ENCODE measurements at places on chromosomes 2 and 18. TPM values are rescaled to one million over a fixed set of nuclear protein-coding genes. Genes with fewer than 3 reads are reported as not detected.

GRCh38 chr2:163205589-163206254 lies 367.2 kb upstream of the KCNH7 start:
- no peak for DNase-seq

DNA sequence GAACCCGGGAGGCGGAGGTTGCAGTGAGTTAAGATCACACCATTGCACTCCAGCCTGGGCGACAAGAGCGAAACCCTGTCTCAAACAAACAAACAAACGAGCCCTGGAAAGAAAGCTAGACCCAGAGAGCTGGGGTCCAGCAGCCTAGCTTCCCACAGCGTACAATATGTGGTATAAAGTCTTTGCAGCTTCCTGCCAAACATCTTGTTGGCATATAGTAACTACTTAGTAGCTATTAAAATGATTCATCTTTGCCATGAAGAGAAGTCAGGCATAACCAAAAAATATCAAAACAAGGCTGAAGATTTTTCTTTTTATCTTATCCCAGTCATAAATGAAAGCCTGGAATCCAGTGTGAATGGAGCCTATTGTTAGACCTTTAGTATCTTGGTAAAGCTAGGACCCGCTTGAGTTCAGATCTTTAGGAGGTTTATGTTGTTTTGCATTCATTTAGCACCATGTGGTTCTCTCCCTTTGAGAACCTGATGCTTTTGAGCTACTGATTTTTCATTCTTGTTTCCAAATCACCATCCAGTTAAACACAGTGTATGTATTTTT lies 139.7 kb upstream of the NOSTRIN start:
- no peak for DNase-seq

DNA sequence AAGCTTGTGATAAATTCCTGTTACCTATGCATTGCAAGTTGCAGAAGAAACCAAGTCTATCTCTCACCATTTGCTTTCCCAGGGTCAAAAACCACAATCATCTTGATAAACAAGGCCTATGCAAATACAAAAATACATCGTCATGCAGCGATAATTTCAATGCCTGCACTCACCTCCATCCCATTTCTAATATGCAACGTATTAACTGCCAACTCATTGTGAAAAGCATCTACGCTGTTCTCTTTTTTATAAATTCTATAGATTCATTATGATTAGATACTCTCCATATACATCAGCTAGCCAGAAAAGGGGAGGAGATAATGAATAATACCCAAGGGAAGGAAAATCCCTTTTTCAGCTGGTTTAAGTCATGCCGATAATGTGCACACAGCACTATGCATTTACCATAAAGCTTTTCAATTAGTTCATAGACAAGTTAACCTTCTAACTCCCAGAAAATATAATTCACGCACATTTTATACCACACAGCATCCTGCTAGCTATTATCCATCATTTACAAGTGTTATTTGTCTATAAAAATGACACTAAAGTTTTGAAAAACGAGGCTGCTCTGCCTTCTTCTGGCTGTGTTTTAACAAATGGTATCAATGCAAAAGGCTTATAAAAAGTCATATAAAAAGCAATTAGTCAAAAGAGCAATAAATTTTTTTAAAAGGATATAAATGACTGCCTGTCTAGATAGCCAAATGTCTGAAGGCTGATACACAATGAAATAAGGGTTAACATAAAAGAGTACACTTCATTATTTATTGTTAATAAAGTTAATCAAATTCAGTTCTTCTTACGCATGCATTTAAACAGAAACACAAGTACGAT lies 77.6 kb downstream of the AFF3 start:
- DNase-seq = no peak

DNA sequence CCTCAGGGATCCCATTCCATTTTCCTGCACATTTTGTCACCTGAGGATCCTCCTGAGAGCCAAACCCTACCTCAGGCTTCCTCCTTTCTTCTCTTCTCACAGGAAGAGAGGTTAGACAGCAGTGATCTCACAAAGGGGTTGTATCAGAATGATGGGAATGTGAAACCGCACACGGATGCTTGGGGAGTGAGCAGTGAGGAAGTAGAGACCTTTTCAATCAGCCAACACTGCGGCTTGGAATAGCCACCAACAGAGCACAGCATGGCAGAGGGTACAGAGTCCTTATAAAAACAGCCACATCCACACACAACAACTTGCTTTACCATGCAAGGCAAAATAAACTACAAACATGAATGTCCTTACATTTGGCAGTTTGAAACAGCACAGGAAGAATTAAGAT lies 8.7 kb downstream of the TMEM182 start:
- DNase-seq = no peak

DNA sequence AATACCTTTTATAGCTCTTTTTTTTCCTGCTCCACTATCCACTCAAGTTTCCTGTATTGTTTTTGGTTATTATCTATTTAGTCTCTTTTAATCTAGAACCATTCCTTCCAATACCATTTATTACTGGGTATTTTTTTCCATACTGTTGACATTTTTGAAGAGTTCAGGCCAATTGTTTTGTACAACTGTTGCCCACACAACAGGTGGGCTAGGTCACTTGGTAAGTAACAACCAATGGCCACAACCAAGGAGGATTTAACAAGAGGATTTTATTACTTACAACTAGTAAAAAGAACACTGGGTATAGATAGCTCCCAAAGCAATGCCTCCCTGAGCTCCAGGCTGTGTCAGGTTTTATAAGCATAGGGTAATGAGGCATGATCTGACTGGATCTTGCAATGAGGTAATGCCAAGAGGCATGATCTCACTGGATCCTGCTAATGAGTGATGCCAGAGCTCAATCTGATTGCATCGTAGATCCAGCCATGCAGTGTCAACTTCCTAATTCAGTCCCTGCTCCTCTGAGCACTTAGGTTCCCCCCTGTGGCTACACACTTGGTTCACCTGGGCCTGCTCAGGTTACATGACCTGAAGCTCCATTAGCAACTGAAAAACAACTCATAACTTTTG lies 7.1 kb upstream of the CEP68 start:
- DNase-seq = no peak

DNA sequence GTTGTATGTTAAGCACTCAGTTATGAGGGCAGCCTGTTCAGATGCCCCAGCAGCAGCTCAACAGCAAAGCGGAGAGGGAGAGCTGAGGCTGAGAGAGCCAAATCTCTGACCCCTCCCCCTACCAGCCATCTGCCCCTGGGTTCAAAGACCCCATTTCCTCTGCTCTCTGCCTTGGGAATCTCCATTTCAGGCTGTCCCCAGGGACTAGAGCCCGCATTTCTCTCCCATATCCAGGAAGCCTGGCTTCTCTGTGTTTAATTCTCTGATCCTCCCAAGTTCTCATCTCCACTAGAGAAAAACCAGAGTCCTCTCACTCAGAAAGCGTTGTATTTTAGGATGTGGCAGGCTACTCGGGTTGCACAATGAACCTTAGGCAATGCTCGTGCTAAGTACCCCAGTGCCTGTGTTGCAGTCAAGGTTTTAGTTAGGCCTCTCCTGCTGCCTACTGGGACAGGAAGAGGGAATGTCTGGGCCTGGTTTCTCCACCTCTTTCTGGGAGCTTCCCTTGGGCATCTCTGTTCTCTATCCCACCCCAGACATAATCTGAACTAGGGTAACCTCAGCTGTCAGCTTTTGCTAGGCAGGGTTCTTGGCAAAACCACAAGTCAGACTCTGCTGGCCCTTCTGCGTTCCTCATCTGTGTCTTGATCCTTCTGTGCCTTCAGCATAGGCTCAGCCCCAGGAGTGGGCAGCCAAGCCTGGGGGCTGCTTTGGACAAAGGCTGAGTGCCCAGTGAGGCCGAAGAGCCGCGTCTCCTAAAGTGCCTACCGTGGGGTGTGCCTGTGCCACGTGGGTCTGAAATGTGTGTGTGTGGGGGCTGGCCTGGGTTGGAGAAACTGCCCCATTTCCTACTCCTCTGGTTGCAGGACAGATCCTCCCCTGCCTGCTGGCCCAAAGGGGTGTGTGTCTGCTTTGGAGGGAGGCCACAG lies 96.8 kb downstream of the STPG4 start:
- no peak for DNase-seq

DNA sequence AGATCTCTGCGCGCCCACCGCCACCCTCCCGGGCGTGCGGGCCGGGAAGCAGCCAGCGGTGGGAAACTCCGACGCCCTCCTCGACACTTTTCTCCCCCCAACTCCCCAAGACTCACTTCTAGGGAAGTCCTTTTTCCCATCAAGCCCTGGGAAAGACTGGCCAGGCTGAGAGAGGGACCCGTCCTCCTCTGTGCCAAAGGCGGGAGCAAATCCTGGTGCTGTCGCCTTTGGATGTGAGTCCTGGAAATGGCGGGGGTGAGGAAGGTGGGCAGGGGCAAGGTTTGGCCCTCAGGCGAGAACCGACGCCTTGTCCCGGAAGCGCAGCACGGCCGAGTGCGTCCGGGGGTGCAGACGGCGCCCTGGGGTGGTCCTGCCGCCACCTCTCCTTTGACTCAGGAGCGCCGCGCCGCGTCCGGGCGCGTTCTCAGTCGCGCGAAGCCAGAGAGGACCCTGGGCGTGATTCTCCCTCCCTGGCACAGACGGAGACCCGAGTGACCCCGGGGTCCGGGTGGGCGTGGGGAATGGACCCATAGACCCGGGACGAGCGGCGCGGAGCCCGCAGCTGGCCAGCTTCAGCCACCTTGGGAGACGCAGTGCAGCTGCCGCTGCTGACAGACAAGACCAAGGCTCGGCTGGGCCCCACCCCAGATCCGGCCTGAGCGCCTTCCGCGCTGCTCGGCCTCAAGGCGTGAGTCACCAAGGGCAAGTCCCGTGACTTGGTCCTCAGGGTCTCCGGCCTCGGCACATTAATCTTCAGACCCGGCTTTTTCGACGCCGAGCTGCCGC lies 3.5 kb upstream of the LBX2 start:
- DNase-seq = peak; percentile 79

GRCh38 chr2:199973703-199974102 lies 18.3 kb downstream of the MAIP1 start:
- peak; percentile 46 for DNase-seq

DNA sequence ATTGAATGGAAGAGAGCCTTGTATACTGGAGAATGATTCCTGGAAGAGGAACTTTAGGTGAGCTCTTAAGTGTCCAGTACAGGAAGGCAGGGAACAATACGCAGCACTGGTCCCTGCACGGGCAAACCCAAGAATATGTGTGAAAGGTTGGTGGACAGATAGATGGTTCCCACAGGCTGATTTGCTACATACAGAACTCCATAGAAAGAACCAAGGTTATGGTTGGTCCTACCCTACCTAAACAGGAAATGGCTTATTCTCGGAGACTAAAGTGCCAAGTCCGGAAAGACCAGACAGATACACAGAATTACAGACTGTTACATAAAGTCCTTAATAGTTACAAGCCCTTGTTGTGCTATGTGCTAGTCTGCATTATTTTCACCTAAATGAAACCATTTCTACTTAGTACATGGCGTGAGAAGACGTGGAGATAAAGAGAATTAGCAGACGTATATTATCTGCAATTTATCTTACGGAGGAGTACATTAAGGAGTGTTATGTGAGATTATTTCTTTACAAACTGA lies 1.2 kb downstream of the REV1 start:
- no peak for DNase-seq

GRCh38 chr2:46951290-46952064 lies 35.9 kb upstream of the MCFD2 start:
- DNase-seq = no peak

GRCh38 chr2:188244383-188244782 lies 47.3 kb upstream of the GULP1 start:
- DNase-seq = peak; percentile 20

GRCh38 chr2:181697126-181697525 lies 16.8 kb upstream of the NEUROD1 start:
- no peak for DNase-seq

- no peak for DNase-seq
Measured at GRCh38 chr2:106847366-106847765, 38.6 kb downstream of the ST6GAL2 start.

DNA sequence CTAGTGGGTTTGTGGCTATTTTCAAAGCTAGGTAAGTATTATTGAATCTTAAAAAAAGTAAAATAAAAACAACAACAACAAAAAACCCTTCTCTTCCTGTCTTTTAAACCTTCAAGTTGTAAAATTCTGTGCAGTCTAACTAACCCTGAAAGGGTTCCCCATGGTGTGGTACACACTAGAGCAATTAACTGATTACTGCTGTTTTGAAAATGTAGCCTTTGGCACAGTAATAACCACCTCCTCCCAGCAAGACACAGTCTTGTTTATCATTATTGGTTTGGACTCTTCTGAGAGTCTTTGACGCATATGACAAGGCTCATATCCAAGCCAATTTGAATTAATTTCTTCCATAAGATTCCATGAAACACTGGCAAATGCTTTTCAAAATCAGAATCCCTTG lies 2184.6 kb upstream of the PIK3C3 start:
- DNase-seq = no peak

DNA sequence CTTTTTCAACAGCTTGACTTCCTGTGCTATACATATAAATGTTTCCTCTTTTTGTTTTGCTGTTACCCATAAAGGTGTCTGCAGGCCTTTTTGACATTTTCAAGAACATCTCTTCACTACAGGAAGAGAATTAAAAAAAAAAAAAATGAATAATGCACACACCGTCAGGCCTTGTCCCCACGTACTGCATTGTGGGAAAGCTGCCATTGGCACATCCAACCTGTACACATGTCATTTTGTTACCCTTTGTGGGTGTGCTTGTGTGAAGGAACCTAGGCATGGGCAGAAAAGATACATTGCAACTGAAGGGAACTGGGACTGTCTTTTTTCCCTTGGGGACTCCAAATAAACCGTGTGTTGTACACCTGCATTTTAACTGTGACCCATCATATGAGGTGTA lies 16.8 kb upstream of the TMEM37 start:
- no peak for DNase-seq

- DNase-seq = no peak
Measured at GRCh38 chr2:219168932-219169331, 897 bp downstream of the SLC23A3 start.

GRCh38 chr18:40210696-40211095 lies 1744.3 kb upstream of the PIK3C3 start:
- DNase-seq = no peak

- DNase-seq = no peak
Measured at GRCh38 chr2:23695214-23695889, 231.6 kb downstream of the ATAD2B start.

DNA sequence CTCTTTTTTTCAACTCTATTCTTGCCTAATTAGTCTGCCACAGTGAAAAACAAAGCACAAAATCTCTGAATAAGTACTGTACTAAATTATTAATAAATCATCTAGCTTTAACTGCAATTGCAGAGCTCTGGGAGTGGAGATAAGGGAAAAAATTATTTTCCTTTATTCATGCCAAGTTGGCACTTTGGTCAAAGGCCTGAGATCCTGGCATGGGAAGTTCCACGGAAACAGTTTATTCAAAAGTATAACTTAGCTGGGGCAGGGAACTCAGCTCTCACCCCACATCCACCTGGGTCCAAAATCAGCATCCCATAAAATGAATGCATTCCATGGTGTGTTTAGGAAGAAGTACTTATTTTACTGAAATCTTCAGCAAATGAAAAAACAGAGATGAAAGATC lies 185.2 kb upstream of the APCDD1 start:
- DNase-seq = no peak

TUBA3D gene
- not detected for polyA plus RNA-seq
